Osteoblast (primary cell): ENCODE measurements at places on chromosomes 4 and X. TPM values are rescaled to one million over a fixed set of nuclear protein-coding genes. Genes with fewer than 3 reads are reported as not detected.

GRCh38 chrX:129632443-129632842 lies 22.3 kb downstream of the APLN start:
- no peak for DNase-seq

GRCh38 chr4:52376132-52376704 lies 282.9 kb downstream of the USP46 start:
- peak; percentile 81 for DNase-seq

DNA sequence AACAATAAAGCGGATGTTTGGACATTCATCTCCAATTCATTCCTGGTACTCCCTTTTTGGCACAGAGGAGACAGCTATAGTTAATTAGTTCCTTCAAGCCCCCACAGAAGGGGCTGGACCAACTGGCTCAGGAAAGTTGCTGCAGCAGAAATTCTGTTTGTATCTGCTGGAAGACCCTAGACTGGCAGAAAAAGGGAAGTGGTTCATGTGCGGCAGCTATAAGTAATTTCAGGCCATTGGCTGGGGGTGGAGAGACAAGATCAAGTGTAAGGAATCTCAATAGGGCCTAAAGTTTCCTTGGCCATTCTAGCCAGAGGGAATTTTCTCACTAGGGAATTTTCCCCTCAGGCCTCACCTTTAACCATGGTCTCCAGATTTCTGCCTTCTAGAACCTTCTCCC lies 89.9 kb upstream of the DHX15 start:
- DNase-seq, result no peak

DNA sequence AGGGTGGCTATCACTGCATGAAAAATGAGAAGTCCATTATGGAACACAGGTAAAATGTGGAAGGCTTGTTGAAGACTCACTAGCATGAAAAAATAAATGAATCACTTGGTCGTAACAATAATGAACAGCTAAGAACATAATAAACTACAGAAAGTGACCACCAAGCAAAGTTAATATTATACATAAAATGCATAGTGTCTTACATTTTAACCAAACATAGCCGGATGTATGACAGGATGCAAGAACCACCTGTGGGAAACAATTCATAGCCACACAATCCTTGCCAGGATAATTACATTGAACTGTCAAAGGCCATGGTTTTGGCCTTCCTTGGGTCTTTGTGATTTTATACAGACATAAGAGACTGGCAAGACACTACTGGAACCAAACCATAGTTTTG lies 81.9 kb upstream of the ATXN3L start:
- DNase-seq, result no peak

DNA sequence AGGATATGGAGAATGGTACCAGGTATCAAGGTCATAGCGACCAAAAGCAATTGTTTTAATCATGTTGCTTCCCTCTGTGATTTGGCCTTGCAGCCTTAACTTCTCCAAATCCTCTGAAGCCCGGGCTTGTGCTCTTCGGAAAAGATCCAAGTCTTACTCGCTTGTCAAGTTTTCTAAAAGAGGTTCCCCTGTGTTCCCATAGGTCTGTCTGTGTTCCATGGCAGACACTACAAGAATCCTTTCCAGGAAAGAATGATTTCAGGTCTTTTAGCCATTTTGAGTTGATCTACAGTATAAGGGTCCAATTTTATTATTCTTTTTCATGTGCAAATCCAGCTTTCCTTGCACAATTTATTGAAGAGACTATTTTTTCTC lies 710.6 kb upstream of the DIAPH2 start:
- no peak for DNase-seq

GRCh38 chr4:118767109-118767508 lies 68.8 kb downstream of the SEC24D start:
- DNase-seq, result no peak

- DNase-seq, result no peak
These were observed 47.6 kb downstream of the MID1IP1 start for GRCh38 chrX:38848671-38849455.

DNA sequence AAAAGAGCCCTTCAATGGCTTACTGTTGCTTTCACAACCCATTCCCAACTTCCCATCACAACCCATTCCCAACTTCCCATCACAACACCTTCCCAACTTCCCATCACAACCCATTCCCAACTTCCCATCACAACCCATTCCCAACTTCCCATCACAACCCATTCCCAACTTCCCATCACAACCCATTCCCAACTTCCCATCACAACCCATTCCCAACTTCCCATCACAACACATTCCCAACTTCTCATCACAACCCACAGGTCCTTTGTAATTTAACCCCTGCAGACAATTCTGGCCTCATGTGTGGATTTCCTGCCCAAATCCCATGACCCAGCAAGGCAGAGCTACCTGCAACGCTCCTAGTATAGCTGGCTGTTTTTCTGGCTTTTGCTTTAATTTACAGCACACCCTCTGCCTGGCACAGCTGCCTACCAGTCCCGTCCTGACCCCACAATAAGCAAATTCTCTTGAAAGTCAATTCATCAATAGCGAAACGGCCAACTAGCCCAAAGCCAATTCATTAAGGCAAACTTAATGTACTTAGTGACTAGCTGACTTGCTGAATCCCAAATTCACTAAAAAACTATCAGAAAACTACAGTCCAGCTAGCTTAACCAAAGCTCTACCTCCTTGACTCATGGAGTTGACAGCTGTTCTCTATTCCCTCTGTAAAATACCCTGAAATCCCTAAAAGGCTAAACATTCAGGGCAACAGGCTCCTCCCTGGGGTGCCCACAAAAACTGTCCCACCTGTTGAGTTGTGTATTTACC lies 75.6 kb downstream of the AFAP1 start:
- no peak for DNase-seq

DNA sequence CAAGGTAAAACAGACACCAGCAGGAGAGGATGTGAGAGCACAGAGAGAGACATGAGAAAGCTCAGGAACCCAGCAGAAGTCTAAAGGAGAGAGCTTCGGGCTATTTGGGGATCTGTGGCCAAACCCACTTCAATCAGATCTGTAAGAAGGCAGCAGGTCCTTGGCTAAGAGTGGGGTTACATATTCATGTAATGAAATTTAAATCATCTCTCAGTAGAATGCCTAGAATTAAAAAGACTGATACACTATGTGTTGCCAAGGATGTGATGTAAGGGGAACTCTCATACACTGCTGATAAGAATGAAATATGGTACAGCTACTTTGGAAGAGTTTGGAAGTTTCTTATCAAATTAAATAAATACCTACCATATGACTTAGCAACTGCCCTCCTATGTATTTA lies 35.8 kb downstream of the PDE5A start:
- DNase-seq, result no peak

GRCh38 chrX:51917604-51918003 lies 24.2 kb downstream of the MAGED1 start:
- no peak for DNase-seq

DNA sequence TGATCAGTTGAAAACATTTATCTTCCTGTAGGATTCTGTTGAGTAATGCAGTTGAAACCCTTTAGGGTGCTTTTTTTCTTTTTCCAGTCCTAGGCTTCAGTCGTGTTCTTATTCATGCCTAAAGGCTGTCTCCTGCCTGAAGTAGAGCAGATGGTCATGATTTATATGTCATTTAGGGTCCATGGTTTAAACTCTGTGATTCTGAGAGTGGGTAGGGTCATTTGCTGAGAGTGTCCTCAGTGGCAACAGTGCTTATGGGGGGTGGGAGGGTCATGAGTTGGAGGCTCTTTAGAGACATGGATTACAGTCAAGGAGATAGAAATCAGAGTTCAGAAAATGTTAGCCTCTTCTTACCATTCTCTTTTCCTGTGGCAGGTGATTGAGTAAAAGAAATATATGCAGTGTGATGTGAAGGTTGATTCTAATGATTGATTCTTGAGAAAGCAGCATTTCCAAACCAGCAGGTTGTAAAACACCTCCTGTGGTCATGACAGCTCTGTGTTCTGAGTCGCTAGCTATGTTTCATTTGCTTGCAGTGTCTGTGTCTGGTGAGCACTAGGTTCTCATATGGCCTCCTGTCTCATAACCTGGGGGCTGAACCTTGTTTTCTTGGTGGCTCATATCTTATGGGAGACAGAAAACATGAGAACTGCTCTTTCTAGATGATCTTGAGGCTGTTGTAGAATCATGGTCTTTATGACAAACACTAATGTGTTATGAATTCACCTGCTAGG lies 60.4 kb downstream of the JADE1 start:
- no peak for DNase-seq

DNA sequence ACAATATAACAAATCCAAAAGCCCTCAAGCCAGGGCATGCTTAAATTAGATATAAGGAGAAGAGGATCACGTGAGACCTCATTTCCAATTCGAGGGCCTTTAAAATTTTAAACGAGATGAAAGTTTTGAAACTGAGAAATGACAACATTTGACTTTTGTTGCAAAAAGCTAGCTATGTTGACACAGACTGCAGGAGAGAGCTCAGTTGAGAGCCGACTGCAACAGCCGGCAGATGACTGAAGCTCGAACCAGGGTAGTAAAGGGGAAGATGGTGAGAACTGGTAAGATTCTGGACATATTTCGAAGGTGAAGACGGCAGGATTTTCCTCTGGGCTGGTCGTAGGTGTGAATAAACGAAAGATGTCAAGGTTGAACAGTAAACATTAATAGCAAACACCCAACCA lies 773 bp downstream of the PRMT9 start:
- peak; percentile 45 for DNase-seq

The ESX1 gene
- not detected in 2 replicates for total RNA-seq

The NPNT gene
- total RNA-seq, result 0.36 and 0.59 TPM in 2 replicates

The APOO gene
- total RNA-seq, result 5.6 and 7.2 TPM in 2 replicates

The ASMT gene
- 0.36 TPM in 1 of 2 replicates, not detected in the other for total RNA-seq

The SPINK2 gene
- total RNA-seq, result not detected in 2 replicates
